GM23248 (cell line): ENCODE measurements at places on chromosomes 2 and 18. TPM values are rescaled to one million over a fixed set of nuclear protein-coding genes. Genes with fewer than 3 reads are reported as not detected.

Gene POTEI
- total RNA-seq: not detected in 2 replicates

Gene KCMF1
- 87.2 and 131 TPM in 2 replicates for total RNA-seq

Gene FSHR
- total RNA-seq: not detected in 2 replicates

Gene ARHGAP28
- 0.63 TPM in 1 of 2 replicates, not detected in the other for total RNA-seq

Gene PROC
- total RNA-seq: not detected in 2 replicates

Gene FBXO36
- total RNA-seq: 2.3 and 5.3 TPM in 2 replicates

Gene TSPYL6
- total RNA-seq: not detected in 2 replicates

Gene EDAR
- not detected in 2 replicates for total RNA-seq
